ENCODE measurements at places on chromosomes 5 and 9. TPM values are rescaled to one million over a fixed set of nuclear protein-coding genes. Genes with fewer than 3 reads are reported as not detected.
A peak's percentile ranks its signal among the peaks of the same experiment; 100 is the strongest.

Gene IGIP
- total RNA-seq = 1.9 TPM

Gene STK32A
- not detected for total RNA-seq

Gene SLC34A1
- 0.14 TPM for total RNA-seq

DNA sequence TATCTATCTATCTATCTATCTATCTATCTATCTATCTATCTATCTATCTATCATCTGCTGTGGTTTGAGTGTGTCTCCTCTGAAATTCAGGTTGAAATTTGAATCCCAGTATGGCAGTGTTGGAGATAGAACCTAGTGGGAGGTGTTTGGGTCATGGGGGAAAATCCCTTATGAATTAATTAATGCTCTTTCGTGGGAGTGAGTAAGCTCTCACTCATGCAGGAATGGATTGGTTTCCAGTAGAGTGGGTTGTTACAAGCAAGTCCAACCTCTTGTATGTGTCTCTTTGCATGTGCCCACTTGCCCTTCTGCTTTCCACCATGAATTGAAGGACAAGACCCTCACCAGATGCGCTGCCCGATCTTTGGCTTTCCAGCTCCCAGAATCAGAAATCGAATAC is 113.0 kb downstream of the ANXA1 start:
- no peak overlapping the region for H3K4me3 ChIP-seq
- H3K4me1 ChIP-seq = no peaks in the 10 kb centered on the region
- DNase-seq = no peak
- peaks cover 2% of the 10 kb centered on the region for H3K27me3 ChIP-seq
- H3K36me3 ChIP-seq = no peaks in the 10 kb centered on the region

Gene KLHL3
- 10.8 TPM for total RNA-seq

GRCh38 chr9:91426123-91426745 is 2.6 kb upstream of the NFIL3 start:
- H3K4me1 ChIP-seq = peaks cover 37% of the 10 kb centered on the region
- DNase-seq = no peak
- peak overlapping the region; percentile 95 for H3K27ac ChIP-seq
- H3K4me3 ChIP-seq = peak overlapping the region; percentile 78
- peaks cover 7% of the 10 kb centered on the region for H3K27me3 ChIP-seq

DNA sequence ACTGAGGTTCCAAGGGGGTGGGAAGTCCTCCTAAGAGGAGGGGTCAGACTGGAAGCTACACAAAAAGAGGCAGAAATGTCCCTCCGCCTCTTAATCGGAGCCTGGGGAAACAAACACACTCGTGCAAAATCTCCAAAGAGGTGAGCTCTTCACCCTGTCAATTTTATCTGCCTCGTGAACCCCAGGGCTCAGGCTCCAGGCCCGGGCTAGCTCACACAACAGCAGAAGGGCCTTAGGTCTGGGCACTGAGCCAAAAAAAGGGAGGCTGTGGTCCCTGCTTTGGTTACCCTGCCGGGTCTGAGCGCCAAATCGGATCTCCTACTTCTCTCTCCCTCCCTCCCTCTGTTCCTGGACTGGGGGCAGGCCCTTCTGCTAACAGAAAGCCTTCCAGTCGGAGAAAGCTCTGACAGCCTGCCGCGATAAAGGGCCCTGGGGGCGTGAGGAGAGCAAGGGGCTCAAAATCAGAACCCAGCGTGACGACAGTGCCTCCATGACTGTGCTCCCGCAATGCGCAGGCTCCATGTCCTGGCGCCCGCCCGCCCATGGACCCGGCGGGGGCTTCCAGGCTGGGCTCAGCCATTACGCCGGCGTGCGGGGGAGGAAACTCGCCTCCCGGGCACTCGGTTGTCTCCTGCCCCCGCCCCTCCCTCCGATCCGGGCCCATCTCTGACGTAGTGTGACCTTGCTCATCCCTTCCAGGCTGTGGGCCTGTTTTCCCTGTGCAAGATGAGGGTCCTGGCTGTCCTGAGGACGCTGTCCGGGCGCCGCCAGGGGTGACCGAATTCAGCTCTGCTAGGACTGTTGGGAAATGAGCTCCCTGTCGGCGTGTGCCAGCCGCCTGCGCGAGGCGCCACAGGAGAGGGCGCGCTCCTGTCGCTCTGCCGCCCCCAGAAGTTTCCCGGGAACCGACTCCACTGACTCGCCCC is 865 bp upstream of the SLC22A4 start:
- H3K27me3 ChIP-seq = peaks cover 10% of the 10 kb centered on the region
- H3K4me1 ChIP-seq = peaks cover 22% of the 10 kb centered on the region
- H3K4me3 ChIP-seq = peak overlapping the region; percentile 88
- DNase-seq = peak; percentile 89

DNA sequence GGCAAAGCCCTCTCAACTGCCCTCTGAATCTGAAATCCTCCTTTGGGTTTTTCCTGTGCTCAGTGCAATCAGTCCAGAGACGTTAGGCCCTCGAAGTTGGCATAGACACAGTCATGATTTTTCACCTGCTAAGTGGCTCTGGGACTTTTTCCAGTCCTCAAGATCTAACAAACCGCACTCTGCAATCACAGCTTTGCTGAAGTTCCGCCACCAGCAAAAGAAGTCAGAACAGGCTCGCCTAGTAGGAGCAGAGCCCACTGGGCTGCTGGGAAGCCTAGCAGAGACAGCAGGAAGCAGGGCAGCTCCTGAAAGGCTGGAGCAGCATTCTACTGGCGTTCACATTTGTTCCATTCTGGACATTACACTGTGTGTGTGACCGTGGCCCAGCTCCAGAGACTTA is 222.8 kb upstream of the KIF2A start:
- H3K27me3 ChIP-seq = no peaks in the 10 kb centered on the region
- no peak for DNase-seq
- no peak overlapping the region for H3K4me3 ChIP-seq
- no peak overlapping the region for H3K27ac ChIP-seq
- no peaks in the 10 kb centered on the region for H3K36me3 ChIP-seq

- no peak overlapping the region for H3K4me3 ChIP-seq
- no peak overlapping the region for H3K27ac ChIP-seq
- H3K27me3 ChIP-seq = no peaks in the 10 kb centered on the region
- DNase-seq = no peak
- H3K4me1 ChIP-seq = no peaks in the 10 kb centered on the region
Measured at GRCh38 chr5:93277051-93277450, 304.0 kb downstream of the NR2F1-AS1 start.

DNA sequence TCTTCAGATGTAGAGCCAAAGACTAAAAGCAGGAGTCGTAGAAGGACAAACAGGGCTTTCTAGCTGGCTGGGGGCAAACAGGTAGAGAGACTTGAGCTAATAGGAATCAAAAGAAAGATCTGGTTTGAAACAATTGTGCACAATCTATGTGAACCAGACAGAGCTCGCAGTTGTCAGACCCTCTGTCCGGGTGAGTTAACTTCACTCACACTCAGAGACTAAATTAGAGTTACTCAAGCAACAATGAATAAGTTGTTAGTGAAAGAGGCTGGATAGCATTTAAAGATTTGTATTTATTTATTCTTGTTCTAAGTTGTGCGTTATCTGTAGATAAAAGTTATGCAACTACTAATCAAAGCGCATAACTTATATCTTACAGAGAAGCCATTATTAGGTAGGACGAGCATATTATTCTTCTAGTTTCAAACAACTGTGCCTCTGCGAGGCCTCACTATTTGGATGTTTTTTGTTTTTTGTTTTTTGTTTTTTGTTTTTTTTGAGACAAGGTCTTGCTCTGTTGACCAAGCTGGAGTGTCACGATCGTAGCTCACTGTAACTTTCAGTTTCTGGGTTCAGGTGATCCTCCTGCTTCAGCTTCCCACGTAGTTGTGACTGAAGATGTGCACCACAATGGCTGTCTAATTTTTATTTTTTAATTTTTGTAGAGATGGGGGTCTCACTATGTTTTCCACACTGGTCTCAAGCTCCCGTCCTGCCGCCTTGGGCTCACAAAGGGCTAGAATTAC is 13.2 kb upstream of the LNPEP start:
- peaks cover 59% of the 10 kb centered on the region for H3K4me1 ChIP-seq
- no peak overlapping the region for H3K4me3 ChIP-seq
- H3K36me3 ChIP-seq = peaks cover 30% of the 10 kb centered on the region

Measured in activated CD4-positive, alpha-beta T cell treated with anti-CD3 and anti-CD28 coated beads for 36 hours (primary cell).